ENCODE measurements at places on chromosomes 7 and 10.

DNA sequence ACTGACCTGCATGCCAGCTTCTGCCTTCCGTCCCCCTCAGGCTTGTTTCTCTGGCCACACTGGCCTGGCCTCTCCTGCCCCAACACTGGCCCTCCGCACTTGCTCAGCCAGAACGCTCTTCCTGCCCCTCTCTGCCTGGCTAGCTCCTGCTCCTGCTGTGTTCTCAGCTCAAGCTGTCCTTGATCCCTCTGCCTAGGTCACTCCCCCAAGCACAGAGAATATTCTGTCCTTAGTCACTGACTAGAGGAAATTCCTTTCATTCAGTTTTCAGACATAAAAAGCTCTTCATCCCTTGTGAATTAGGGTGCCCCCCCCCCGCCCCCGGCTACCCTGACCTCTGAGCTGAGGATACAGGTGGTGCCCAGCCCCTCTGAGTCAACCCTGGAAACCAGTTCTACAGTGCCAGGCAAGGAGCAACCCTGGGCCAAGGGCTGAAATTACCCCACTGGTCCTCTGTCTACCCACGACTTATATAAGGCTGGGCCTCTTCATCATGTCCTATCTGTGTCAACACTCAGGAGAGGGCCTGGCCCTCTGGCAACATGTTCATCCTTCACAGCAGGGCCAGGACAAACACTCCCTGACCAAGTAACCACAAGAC, 6.6 kb upstream of the SGPL1 start:
- H3K27me3 ChIP-seq: no peaks in the 10 kb centered on the region
- H3K4me1 ChIP-seq: peaks cover 72% of the 10 kb centered on the region
- no peaks in the 10 kb centered on the region for H3K36me3 ChIP-seq
- no peak for DNase-seq
- peak overlapping the region; percentile 71 for H3K27ac ChIP-seq

- no peak overlapping the region for H3K27ac ChIP-seq
- no peaks in the 10 kb centered on the region for H3K27me3 ChIP-seq
- H3K36me3 ChIP-seq: no peaks in the 10 kb centered on the region
- H3K4me3 ChIP-seq: no peak overlapping the region
- H3K4me1 ChIP-seq: no peaks in the 10 kb centered on the region
- DNase-seq: no peak
Observed at GRCh38 chr7:45711161-45711490, 137.0 kb downstream of the ADCY1 start.

GRCh38 chr7:1449501-1449900, 9.8 kb downstream of the MICALL2 start:
- peak overlapping the region; percentile 55 for H3K27ac ChIP-seq
- H3K4me1 ChIP-seq: peaks cover 70% of the 10 kb centered on the region

DNA sequence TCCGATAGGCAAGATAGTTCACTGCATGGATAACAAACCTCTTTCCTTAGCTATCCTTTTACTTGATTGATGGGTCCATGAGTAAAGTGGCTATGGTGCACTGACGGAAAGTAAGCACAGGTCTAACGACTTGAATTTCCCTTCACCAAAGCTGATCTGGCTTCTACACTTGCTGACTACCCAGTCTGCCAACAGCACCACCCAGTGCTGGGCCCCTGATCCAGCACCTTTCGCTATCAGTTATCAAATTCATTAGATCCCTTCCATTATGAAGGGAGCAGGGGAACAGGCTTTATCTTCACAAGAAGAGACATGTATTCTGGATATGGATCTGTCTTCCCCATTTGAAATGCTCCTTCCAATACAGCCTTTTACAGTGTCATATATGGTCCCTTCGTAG, 855.9 kb downstream of the GRID1 start:
- H3K27me3 ChIP-seq: no peaks in the 10 kb centered on the region
- H3K4me1 ChIP-seq: no peaks in the 10 kb centered on the region
- H3K36me3 ChIP-seq: no peaks in the 10 kb centered on the region
- H3K27ac ChIP-seq: no peak overlapping the region
- DNase-seq: no peak

- peak overlapping the region; percentile 81 for H3K27ac ChIP-seq
- peaks cover 18% of the 10 kb centered on the region for H3K4me1 ChIP-seq
- no peaks in the 10 kb centered on the region for H3K36me3 ChIP-seq
- DNase-seq: no peak
Observed at GRCh38 chr7:151868396-151869108, 8.4 kb downstream of the PRKAG2 start.

GRCh38 chr10:127145173-127145572, 51.2 kb downstream of the INSYN2A start:
- H3K27ac ChIP-seq: no peak overlapping the region
- peaks cover 14% of the 10 kb centered on the region for H3K4me1 ChIP-seq
- H3K4me3 ChIP-seq: no peak overlapping the region
